ENCODE measurements at places on chromosomes 3 and 15.

DNA sequence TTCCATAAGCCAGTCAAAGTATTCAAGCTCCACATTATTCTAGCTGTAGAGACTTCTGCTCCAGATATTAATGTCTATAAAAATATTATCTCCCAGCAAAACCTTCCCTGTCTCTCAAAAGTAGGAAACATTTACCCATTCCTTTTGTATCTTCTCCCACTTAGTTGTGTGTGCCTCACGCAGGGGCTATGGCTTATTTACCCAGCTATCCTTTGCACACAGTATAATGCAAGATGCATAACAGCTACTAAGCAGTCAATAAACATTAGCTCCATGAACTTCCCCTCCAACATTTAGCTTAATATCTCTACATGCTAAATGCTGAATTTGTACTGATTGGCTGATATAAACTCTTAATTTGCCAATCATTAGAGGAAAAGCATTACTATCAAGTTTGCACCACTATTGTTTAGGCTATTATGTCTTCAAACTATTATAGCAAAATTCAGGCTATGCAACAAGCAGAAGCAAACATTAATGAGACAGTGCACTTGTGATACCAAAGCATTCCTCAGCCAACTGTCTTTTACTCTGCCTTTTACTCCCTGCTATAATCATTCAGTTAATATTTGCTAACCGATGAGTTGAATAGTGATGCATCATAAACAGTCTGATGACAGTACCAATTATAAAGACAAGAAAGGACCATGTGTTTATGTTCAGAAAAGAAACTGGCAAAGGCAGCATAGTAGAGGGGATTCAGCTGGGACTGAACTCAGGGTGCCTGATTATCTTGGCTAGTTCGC, 81.2 kb downstream of the PLCH1 start:
- no peak for DNase-seq

- DNase-seq: peak; percentile 54
These were observed 254.6 kb downstream of the UACA start for GRCh38 chr15:70508561-70509281.

DNA sequence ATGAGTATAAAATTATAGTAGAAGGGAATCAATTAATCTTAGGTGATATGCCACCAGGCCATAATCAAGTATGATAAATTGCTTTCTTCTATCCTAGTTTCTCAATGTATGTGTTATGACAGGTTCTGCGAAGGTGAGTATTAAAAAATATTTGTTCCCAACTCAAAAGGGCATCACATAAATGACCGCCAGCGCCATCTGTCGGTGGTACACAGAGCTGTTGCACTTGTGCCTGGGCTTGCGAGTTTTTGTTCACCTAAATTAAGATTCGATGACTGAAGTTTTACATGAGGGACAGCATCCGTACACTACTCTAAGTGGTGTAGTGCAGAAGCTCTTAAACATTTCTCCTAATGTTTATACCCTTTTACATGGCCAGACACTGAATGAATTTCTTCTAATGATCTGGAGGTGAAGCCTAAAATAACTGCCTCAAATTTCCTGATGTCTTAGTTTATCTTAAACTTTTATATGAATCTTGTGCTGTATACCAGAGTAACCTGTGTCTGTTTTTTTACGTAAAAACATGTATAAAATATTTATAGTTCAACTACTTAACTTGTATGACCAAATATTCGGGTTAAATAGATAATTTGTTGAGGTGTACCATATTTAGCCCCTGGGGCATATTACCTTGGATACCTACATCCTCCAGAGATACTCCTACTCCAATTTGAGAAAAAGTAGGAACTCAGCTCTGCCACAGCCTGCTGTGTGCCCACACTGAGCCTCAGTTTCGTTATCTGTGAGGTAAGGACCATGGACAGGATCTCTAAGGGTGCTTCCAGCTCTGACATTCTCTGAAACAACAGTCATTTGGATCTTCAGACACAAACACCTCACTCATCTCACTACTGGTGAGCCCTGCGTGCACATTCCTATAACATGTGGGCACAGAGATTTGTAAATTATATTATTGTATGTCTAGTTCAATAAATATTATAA, 365.6 kb downstream of the MAGI1 start:
- peak; percentile 41 for DNase-seq

DNA sequence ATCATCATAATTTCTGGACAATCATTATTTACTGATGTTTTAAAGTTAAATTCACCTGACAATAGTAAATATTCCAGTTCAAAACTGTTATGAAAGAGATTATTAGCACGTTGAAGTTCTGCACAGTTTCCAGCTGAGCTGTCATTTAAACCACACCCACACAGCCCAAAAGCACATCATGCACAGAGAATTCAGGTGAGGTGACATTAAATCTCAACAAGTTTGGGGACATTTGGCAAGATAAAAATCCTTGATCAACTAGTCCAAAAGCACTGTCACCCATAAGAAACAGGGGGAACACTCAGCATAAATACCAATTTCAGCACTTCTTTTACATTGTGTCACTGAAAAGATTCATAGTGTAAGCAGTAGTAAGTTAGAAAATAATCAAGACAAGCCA, 6.9 kb downstream of the NCEH1 start:
- DNase-seq: no peak

DNA sequence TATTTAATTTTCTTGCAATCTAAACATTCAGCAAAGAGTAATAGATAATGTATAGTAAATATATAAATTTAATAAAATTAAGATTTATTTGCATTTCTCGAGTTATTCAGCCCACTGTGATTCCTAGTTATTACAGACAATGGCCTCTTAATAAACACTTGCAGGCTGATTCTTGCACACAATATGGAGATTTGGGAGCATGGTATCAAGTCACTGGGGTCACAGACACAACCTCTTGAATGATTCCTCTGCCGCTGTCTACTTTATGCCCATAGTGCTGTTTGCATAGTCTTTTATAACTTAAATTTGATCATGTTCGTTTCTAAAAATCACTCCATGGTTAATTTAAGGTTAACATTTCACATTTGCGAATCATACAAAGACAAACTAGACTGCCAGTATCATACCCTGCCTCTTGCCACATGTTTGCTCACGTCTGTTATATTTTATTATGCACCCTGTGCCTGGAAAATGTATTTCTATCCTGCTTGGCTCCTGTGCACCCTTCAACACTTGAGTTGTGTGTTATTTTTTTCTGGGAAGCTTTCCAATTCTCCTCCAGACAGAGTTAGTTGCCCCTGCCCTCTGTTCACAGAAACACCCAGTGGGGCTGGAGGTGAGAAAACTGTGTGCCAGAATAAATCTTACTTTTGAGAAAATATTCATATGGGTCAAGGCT, 206.3 kb upstream of the ROBO1 start:
- no peak for DNase-seq

- DNase-seq: no peak
These were observed 4.6 kb downstream of the ACSBG1 start for GRCh38 chr15:78229431-78230406.

GRCh38 chr3:189363590-189364255, 192.0 kb downstream of the TPRG1 start:
- DNase-seq: no peak

DNA sequence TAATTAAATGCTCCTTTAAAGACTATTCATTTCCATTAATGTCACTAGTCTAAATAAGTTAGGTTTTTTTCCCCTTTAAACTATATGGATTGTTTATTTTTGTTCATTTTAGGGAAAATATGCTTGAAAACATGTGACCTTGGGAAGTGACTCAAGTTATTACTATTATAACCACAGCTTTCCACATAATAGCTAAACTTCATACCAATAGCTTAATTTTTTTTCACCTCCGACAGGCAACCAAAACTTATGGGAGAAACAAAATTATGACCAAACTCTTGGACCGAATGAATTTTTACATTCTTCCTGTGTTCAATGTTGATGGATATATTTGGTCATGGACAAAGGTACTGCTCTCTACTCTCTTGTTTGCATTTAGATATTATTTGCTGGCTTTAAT, 16.2 kb downstream of the CPA3 start:
- no peak for DNase-seq

DNA sequence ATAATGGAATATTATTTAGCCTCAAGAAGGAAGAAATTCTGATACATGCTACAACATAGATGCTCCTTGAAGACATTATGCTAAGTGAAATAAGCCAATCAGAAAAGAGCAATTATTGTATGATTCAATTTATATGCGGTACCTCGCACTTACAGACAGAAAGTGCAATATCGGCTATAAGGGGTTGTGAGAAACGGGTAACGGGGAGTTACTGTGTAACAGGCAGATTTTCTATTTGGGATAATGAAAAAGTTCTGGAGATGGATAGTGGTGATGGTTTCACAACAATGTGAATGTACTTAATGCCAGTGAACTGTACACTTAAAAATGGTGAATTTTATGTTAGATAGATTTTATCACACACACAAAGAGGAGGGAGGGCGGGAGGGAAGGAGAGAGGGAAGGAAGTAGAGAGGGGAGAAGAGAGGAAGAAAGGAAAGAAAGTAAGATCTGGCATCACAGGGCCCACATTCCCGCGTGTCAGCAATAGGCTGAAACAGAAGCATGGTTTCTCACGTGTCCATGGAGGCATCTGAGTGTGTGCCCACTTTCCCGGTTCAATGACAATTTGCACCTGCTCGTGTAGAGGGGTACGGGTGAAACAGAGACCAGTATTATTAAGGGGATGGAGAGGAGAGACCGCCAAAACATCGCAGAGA, 700 bp upstream of the BLM start:
- peak; percentile 23 for DNase-seq

DNA sequence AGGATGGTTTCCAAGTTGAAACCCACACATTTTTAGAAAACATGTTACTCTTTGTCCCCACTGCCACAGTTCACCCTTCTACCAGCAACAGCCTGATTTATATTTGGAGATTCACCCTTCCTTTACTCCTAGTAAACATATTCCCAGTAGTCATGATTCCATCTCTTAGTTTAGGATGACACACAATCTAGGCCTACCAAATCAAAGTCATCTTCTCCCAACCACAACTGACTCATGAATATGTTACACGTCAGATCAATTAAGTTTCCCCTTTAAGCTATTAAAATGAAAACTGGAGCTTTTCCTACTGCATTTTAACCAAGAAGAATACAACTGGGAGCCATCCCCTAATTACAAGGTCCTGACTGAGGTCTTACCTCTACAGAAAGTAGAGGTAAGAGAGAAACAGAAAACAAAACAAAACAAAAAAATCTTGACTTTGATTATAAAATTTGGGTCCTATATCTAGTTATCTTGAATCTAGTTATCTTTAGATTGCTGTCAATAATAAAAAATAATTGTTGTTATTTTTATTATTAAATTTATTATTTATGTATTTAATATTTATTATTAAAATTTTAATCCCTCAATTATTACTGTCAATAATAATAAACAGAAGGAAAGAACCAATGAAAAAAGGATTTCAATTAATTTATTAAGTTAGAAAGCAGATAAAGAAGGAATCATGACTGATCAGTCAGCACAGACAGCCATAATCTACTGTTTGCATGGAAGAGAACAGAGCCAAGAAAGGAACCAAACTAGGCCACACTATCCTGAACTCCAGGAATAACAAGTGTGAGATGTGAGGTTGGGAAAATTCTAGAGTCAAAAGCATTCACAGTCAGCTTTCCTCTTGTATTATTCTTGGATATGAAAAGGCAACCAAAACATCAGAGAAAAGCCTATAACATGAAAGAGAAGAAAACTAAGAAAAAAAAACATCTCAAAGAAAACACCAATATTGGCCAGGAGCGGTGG, 12.5 kb downstream of the DPH6 start:
- peak; percentile 28 for DNase-seq

DNA sequence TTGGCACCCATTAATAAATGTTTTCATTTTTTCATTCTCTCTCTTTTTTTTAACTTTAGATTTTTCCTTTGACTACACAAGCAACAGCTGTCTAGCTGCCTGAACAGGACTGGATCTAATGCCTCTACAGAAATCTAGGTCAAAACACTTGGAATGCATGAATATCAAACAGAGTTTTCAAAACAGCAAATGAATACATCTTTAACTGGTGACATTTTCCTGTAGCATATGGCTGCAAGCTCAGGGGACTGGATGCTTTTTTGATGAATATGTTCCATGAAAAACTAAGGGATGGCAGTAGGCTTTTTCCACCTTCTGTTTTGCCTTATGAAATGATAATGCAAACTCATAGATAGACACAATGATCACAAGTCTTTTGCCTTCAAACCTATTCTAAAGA, 661.7 kb downstream of the MCTP2 start:
- no peak for DNase-seq
